NCI-H2171 (cell line): ENCODE measurements at places on chromosomes 16 and 17.

GRCh38 chr16:49419862-49420261 is 46.3 kb downstream of the C16orf78 start:
- no peak for DNase-seq

DNA sequence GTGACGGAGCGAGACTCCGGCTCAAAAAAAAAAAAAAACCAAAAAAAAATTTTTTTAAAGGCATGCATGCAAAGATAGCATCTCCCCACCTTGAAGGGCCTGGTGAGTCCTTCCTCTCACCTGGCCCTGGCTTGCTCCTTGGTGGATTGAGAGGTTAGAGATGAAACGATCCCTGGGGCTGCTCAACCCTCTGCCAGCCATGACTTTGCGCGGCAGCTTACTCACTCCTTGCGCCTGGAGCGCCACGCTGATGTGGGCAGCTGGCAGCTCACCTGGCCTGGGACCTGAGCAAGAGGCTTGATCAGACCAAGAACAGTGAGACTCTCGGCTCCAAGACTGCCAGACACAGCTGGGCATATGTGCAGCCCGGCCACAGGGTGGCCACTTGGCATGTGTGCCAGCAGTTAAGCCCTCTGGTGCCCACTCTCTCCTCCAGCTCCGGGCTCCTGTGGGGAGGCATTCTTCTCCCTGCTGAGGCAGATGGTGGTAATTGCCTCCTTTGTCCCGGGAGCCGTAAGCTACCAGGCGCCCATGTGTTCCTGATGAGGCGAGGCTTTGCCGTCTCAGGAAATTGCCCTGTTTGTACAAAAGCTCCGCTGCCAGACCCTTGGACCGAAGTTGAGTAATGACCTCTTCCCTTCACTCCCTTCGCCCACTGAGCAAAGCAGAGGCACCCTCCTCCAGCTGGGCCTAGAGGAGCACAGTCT is 5.1 kb upstream of the EVPL start:
- DNase-seq = no peak

DNA sequence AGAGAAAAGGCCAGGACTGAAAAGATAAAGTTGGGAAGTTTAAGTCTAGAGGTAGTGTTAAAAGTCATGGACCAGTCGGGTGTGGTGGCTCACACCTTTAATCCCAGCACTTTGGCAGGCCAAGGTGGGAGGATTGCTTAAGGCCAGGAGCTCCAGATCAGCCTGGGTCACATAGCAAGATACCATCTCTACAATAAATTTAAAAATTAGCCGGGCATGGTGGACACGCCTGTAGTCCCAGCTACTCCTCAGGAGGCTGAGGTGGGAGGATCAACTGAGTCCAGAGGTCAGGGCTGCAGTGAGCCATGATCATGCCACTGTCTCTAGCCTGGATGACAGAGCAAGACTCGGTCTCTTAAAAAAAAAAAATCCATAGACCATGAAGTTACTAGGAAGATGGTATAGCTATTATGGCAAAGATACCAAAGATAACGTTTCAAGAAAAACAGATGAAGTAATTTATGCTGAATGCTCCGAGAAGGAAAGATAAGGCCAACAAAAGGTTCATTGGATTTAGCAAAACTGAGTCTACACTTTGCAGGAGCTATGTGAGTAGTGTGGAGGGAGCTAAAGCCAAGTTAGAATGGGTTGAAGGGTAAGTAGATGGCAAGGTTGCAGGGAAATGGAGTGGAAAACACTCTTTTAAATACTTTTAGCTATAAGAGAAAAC is 11.7 kb downstream of the TRIM37 start:
- no peak for DNase-seq

DNA sequence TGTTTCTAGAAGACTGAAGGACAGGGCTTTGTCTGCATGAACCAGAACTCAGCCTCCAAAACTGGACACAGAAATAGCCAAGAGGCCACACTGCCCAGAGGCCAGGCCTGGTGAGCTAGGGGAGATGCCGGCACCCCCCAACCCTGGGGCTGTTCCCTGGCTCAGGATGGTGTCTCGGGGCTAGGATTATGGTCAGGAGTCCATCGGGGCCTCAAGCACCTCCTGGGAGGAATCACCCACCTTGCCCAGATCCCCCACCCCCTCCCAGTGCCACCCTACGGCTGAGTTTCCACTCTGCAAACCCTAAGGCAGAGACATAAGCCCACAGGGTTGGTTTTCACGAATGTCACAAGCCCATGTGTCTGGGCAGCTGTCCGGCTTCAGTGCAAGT is 37.2 kb downstream of the SLC7A5 start:
- no peak for DNase-seq

GRCh38 chr16:87560428-87561199 is 41.7 kb upstream of the JPH3 start:
- DNase-seq = no peak

DNA sequence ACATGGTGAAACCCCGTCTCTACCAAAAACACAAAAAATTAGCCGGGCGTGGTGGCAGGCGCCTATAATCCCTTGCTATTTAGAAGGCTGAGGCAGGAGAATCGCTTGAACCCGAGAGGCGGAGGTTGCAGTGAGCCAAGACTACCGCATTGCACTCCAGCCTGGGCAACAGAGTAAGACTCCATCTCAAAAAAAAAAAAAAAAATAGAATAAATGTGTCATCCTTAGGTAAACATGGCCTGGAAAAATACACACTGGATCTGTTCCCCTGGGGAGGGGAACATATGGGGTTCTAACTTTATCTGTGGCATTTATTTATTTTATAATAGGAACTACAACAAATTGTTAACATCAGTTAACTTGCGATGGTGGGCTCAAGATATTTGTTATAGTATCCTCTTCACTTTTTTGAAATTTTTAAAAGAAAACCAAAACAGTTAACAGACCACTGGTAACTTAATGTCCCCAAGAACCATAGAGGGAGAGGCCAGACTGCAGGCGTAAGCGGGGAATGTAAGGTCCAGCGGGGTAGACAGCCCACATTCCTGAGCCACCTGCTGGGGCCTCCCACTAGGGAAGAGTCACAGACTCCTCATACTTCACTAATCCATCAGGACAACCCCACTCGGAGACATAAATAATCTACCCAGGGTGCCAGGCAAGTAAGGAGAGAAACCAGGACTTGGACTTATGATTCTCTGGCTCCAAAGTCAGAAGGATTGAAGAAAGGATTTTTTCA is 12.5 kb upstream of the TXNDC11 start:
- DNase-seq = no peak

DNA sequence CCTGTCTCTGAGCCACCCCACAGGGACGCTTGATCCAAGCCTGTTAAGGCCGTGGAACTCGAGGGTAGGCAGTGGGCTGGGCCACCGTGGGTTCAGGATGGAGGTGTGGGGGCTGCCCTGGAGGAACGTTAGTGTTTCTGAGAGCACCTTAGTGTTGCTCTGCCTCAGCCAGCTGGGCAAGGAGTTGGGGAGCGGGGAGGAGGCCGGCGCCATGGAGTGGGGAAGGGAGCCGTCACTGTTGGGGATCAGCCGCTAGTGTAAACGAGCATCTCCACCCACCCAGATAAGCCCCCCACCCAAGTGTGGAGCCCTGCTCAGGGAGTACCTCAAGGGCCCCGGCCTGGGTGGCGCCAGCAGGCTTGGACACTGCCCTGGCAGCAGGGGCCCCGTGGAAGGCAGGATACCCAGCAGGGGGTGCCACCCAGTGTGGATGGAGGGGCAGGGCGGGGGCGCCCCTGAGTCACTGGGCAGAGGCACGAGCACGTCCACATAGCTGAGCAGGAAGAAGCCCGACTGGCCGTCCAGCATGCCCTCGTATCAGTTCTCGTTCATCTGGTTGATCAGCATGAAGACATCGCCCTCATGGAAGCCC is 98.6 kb downstream of the KPNA2 start:
- DNase-seq = no peak

GRCh38 chr16:79928142-79928873 is 327.8 kb upstream of the MAF start:
- DNase-seq = no peak

GRCh38 chr16:28192806-28193529 is 18.8 kb downstream of the XPO6 start:
- DNase-seq = no peak

GRCh38 chr16:58105631-58106030 is 23.6 kb downstream of the CFAP20 start:
- no peak for DNase-seq

DNA sequence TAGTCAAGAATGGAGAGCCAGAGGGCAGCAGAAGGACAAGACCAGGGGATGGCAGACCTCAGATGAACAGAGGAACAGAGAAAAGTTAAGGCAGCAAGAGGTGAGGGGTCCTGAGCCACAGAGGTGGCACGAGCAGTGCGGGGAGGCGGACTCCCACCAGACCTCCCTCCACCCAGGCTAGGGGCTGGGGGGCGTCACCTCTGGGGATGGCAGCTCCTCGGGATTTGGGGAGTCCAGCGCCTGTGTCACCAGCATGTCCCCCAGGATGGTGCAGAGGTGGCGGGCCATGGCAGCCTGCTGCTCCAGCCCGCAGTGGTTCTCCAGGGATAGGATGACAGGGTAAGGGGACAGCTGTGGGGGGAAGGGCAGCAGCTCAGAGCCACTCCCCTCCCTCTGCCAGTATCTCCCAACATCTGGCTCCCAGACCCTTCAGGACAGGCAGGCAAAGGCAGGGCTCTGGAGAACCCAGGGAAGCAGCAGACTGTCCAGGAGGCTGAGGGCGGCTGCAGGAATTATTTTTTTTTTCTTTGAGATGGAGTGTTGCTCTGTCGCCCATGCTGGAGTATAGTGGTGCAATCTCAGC is 15.8 kb downstream of the PLCD3 start:
- no peak for DNase-seq

DNA sequence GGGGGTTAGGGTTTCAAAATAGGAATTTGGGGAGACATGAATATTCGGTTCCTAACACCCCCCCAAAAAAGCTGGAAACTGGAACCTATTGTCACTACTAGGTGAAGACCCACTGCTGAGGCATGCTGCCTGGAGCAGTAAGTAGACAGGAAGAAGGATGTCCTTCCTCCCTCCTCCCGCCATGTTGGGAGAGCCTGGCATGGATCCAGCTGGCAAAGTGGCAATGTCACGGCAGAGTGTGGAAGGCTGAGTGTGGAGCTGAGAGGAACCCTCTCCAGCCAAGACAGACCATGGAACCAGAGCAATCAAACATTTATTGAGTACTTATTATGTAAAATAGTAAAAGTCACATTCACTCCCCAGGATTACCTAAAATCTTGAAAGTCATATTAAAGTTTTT is 49.0 kb downstream of the CCDC182 start:
- no peak for DNase-seq

GRCh38 chr16:23128056-23128455 is 21.2 kb downstream of the USP31 start:
- no peak for DNase-seq

GRCh38 chr17:80876950-80877728 is 114.5 kb upstream of the CHMP6 start:
- no peak for DNase-seq

- peak; percentile 70 for DNase-seq
These were observed at the start of gene TNFRSF12A for GRCh38 chr16:3020247-3020603. TNFRSF12A (plus strand) TSS chr16:3020368; CDS start chr16:3020398, 30 bp downstream.

DNA sequence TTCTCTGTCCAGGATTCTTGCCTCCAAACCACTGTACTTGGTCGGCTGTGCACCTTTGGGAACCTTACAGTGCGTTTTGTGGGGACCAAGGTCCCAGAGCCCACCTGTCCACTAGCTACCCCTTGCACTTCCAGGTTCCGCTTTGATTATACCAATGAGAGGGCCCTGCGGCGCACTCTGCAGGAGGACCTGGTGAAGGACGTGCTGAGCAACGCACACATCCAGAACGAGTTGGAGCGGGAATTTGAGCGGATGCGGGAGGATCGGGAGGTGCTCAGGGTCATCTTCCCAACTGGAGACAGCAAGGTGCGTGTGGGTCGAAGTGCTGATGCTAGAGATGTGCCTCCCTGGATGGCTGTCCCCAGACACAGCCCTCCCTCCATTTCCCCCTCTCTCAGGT is 18.8 kb downstream of the POLR2A start:
- DNase-seq = no peak

GRCh38 chr16:72401084-72401361 is 229.1 kb upstream of the PMFBP1 start:
- no peak for DNase-seq

GRCh38 chr16:46765050-46765449 is 16.9 kb upstream of the MYLK3 start:
- no peak for DNase-seq

DNA sequence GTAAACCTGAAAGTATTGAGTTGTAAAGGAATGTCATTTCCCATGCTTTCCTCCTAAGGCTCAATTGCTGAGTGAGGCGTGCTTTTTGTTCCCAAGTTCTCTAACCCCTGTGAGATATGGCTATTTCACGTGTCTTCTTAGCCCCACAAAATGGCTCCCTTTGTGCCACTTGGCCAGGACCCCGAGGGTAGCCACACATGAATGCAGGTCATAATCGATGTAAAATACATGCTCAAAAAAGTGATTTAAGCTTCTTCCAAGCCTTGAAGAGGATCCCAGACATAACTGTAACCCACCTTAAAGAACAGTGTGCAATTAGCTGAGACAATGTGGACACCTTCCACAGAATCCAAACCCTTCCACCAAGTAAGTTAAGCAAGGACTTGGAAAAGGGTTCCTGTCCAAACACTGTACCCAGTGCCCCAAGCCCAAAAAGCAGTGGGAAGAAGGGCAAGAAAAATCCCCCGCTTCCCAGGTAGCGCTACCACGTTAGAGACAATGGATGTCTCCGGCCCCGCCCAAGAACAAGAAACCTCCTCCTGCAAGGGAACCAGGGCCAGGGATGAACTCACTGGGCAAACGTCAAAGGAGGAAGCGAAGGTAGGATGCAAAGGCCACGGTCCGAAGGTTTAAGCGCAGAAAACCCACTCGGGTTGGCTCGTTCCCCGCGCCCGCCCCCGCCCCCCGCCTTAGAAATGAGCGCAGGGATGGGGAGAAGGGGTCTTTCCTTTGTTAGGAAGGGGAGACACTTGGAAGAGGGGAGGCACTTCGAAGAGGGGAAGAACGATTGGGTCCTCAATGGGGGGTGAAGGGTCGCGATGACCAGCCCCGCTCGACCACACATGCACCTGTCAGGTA is 1.2 kb downstream of the JPT1 start:
- peak; percentile 17 for DNase-seq

GRCh38 chr16:2992383-2993081 is 12.3 kb upstream of the PKMYT1 start:
- DNase-seq = no peak

DNA sequence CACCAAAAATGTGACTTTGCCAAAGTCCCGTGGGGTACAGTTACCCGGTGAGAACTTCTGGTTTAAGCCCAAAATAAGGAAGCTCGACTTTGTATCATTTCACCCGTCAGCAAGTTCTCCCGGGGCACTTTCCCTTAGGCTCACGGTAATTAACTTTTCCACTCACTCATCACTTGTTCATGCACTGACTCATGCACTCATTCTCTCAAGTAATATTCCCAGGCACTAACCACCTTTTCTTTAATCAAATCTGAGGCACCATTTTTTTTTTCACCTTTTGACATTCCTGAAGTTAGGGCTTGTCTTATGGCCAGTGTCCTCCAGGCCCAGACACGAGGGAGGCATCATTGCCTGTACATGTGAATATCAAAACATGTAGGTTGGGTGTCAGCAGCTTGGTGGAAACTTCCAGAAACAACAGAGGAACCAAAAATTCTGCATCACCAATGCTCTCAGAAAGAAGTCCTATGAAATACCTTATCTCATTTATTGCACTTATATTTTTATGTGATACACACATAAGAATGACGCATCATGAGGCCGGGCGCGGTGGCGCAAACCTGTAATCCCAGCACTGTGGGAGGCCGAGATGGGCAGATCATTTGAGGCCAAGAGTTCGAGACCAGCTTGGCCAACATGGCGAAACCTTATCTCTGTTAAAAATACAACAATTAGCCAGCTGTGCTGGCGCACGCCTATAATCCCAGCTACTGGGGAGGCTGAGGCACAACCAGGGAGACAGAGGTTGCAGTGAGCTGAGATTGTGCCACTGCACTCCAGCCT is 36.1 kb upstream of the ATP2C2 start:
- DNase-seq = no peak
